ENCODE measurements at places on chromosomes 16 and 17.

GRCh38 chr17:79154951-79155585, 80.4 kb downstream of the ENGASE start:
- no peak overlapping the region for H3K4me3 ChIP-seq
- H3K27me3 ChIP-seq = no peaks in the 10 kb centered on the region
- H3K36me3 ChIP-seq = no peaks in the 10 kb centered on the region
- no peak for DNase-seq
- no peak overlapping the region for H3K27ac ChIP-seq

GRCh38 chr17:17497845-17498520, 1.8 kb upstream of the RASD1 start:
- no peak overlapping the region for H3K27ac ChIP-seq
- peaks cover 4% of the 10 kb centered on the region for H3K4me1 ChIP-seq
- no peak for DNase-seq
- H3K4me3 ChIP-seq = no peak overlapping the region
- H3K36me3 ChIP-seq = no peaks in the 10 kb centered on the region
- peaks cover 15% of the 10 kb centered on the region for H3K27me3 ChIP-seq

GRCh38 chr17:47948706-47949196, 7.4 kb downstream of the PNPO start:
- peaks cover 44% of the 10 kb centered on the region for H3K4me1 ChIP-seq
- H3K4me3 ChIP-seq = no peak overlapping the region
- H3K27me3 ChIP-seq = no peaks in the 10 kb centered on the region
- H3K36me3 ChIP-seq = peaks cover 25% of the 10 kb centered on the region

DNA sequence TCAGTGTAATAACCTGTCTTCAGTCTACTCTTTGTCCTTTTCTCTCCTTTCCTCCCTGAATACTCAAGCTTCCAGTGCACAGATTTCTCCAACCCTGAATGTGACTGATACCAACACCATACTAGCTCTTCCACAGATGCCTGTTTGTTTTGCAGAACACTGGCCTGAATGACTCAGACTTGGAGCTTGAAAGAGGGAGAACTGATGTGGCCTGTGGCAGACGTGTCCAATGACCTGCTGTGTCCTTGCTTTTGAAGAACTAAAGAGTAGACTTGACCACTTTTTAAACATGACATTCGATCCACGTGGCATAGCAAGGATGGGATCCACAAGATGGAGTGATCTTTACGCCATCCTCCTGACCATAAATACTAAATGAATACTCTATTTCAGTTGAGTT, 361.0 kb downstream of the WWOX start:
- DNase-seq = no peak
- no peaks in the 10 kb centered on the region for H3K4me1 ChIP-seq
- H3K27ac ChIP-seq = no peak overlapping the region
- H3K36me3 ChIP-seq = no peaks in the 10 kb centered on the region

DNA sequence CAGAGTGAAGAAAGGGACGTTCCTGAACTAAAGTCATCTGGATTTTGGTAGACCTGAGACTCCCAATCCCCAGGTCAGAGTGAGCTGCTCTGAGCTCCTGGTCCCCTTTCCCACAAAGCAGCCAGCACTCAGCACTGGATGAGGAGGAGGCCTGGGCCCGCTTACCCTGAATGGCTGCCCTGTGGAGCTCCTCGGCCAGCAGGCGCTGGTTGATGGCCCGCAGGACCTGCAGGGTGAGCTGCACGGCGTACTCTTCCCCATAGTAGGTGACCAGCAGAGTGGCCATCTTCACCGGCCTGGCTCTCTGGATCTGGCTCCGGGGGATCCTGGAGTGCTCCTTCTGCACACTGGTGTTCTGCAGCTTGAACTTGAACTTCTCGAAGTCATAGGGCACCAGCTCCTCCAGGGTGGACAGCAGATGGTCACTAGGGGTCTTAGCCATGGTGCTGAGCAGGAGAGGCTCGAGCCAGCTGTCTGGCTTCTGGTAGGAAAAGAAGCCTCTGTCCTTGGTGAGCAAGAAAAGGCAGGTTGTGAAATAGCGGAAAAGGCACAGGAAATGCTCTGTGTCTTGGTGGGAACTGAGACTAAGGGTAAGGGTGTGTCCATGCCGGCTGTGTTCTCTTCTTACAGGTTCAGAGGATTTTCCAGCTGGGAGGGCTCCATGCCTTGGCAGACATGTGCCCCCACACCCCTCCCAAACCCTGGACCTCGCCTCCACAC, at the start of gene MEFV:
Gene MEFV (minus strand): TSS at position 488 of the 720 bp plus-strand sequence. CDS start 46 bp downstream, at position 442.
- peaks cover 7% of the 10 kb centered on the region for H3K27me3 ChIP-seq
- no peak for DNase-seq
- H3K4me3 ChIP-seq = no peak within 1 kb of the TSS
- no peaks in the 10 kb centered on the region for H3K36me3 ChIP-seq
- H3K27ac ChIP-seq = no peak within 1 kb of the TSS
- H3K4me1 ChIP-seq = no peaks in the 10 kb centered on the region

GRCh38 chr17:35584061-35584460, 3.1 kb upstream of the AP2B1 start:
- no peak overlapping the region for H3K4me3 ChIP-seq
- no peak for DNase-seq
- no peaks in the 10 kb centered on the region for H3K27me3 ChIP-seq
- peaks cover 2% of the 10 kb centered on the region for H3K36me3 ChIP-seq

DNA sequence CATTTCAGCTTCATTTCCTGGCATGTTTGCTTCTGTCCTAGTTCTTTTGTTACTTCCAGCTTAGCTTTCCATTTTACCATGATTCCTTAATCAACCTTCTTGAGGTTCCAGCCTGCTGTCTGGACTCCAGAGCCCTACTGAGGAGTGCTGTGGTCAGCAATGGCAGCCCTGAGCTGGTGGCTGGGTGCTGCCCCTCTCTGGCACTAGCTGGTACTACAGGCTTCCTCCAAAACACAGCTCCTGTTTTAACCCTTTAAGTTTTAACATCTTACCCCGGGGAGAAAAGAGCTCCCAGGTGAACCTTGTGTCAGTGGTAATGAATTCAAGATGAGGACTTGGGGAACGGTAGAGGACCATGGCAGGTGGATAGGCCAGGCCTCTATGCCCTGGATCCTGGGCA, 395.5 kb downstream of the TMEM114 start:
- no peak overlapping the region for H3K27ac ChIP-seq
- no peaks in the 10 kb centered on the region for H3K4me1 ChIP-seq
- H3K27me3 ChIP-seq = no peaks in the 10 kb centered on the region
- no peak overlapping the region for H3K4me3 ChIP-seq
- DNase-seq = no peak

GRCh38 chr17:77749321-77749751, 209.2 kb upstream of the TNRC6C start:
- H3K27ac ChIP-seq = no peak overlapping the region
- DNase-seq = no peak
- no peaks in the 10 kb centered on the region for H3K36me3 ChIP-seq

- peaks cover 24% of the 10 kb centered on the region for H3K36me3 ChIP-seq
- H3K27me3 ChIP-seq = no peaks in the 10 kb centered on the region
- H3K4me1 ChIP-seq = peaks cover 45% of the 10 kb centered on the region
- peak within 1 kb of the TSS; percentile 99 for H3K27ac ChIP-seq
Measured at GRCh38 chr17:38704606-38705522, at the start of gene MLLT6. Gene MLLT6, plus strand, starts transcription at chr17:38705273. Its CDS starts 360 bp downstream, at chr17:38705633.

- peaks cover 6% of the 10 kb centered on the region for H3K4me1 ChIP-seq
- H3K36me3 ChIP-seq = peaks cover 2% of the 10 kb centered on the region
- H3K27ac ChIP-seq = no peak overlapping the region
Measured at GRCh38 chr16:87160701-87161337, 156.4 kb downstream of the C16orf95 start.

DNA sequence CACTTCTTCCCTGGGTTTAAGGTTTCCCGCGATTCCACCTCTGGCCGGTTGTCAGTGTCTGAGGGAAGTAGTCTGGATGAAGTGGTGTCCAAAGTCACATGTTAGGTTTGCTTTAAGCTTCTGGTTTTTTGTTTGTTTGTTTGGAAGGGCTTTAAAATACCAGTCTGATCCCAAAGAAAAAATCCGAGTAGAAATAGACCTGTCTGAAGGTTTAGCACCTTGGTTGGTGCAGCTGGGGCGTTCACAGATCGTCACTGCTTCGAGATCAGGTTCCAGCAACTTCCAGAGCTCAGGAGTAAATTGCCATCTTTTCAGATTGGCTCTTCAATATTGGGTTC, 567 bp downstream of the TMEM97 start:
- H3K4me1 ChIP-seq = peaks cover 42% of the 10 kb centered on the region
- H3K36me3 ChIP-seq = peaks cover 8% of the 10 kb centered on the region
- no peak for DNase-seq
- H3K27ac ChIP-seq = peak overlapping the region; percentile 89

DNA sequence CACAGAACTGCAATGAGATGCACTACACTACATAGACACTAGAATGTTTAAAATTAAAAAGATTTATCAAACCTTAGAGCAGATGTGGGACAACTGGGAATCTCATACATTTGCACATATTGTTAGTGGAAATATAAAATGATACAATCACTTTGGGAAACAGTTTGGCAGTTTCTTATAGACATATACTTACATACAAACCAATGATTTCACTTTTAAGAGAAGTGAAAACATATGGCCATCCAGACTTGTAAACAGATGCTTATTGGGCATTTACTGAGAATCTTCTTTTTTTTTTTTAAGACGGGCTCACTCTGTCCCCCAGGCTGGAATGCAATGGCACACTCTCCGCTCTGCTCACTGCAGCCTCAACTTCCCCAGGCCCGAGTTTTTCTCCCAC, 50.1 kb downstream of the AXIN2 start:
- H3K27ac ChIP-seq = no peak overlapping the region
- DNase-seq = no peak
- no peaks in the 10 kb centered on the region for H3K36me3 ChIP-seq
- peaks cover 2% of the 10 kb centered on the region for H3K4me1 ChIP-seq
- no peak overlapping the region for H3K4me3 ChIP-seq
- H3K27me3 ChIP-seq = peaks cover 10% of the 10 kb centered on the region
